Stimulated activated CD4-positive, alpha-beta T cell treated with anti-CD3 and anti-CD28 coated beads, Interleukin-1b, Interleukin-23, amount 100 ng/mL, for 48 hours (primary cell): ENCODE measurements at places on chromosomes 12 and 14.

- DNase-seq = no peak
Measured at GRCh38 chr14:99679111-99679510, 5.0 kb upstream of the CYP46A1 start.

GRCh38 chr12:82479511-82479910 lies 121.2 kb downstream of the METTL25 start:
- DNase-seq = no peak

- DNase-seq = peak; percentile 4
Measured at GRCh38 chr14:100031506-100032281, 33.5 kb upstream of the EVL start.

DNA sequence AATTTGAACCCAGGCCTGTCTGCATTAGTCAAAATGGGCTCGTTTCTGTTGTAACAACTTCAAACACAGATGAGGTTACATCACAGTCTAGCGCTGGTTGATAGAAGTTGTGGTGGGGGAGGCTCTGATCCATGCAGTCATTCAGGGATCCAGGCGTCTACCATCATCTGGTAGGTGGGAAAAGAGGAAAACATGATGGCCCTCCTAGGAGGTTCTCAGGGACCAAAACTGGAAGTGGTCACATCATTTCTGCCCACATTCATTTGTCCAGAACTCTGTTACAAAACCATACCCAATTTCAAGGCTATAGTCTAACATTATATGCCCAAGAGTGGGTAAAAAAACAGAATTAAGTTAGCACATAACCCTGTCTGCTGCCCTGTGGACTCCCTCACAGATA lies 135.1 kb downstream of the PHETA1 start:
- DNase-seq = no peak

GRCh38 chr12:108043286-108043685 lies 85.8 kb upstream of the WSCD2 start:
- DNase-seq = no peak
